Renal cortical epithelial cell (primary cell): ENCODE measurements at places on chromosomes 1 and 21. TPM values are rescaled to one million over a fixed set of nuclear protein-coding genes. Genes with fewer than 3 reads are reported as not detected.

DNA sequence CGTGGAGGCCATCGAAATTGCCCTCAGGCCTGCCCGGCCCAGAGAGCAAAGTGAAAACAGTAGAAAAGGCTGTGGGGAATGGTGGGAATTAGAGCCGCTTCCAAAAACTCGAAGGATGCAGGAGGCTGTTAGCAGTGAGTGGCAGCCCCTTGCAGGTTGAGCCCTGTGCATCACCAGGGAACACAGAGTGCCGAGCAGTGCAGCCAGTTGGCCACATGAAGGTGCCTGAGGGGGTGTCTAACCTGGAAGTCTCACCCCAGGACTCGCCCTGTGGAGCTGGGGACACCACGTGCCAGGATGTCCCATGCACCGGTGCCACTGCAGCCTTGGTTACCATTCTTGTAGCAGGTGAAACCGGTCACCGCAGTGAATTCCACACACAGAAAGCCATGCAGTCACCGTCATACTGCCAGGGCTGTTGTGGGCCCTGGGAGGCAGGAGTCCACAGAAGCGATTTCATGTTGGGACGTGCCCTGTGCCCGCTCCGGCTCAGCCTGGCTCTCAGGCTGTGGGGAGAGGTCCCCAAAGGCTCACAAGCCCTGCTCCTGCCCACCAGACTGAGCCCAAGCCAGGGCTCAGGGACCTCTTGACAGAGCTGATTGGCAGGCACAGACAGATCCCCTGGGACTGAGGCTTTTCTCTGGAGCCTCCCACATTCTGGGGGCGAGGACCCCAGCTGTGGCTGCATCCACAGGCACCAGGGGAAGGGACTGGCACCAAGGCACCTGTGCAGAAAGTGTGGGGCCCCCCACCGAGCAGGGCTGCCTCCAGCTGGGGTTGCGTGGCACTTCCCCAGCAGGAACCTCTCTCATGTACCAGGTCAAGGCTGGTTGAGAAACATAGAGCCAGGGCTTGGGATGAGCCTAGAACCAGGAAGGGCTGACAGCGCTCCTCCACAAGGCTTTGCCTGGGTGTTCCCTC lies 16.7 kb upstream of the ACTRT2 start:
- no peak for DNase-seq

- no peak for DNase-seq
Measured at GRCh38 chr1:37817481-37817880, 9.5 kb upstream of the YRDC start.

DNA sequence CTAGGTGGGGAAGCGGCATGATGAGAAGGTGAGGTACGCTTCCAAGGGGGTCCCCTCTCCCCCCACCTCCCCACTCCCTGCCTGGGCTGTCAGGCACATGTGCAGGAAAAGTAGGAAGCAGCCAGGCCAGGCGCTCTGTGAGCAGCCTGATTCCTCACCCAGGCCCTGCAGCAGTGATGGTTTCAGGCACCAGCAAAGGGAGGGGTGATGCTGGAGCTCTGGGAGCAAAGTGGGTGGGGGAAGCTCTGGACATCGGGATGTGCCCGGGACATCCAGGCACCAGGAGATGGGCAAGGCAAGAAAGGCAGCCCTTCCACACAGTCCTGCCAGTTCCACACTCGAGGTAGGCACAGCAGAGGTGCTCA lies 106.1 kb downstream of the CRYAA start:
- DNase-seq, result no peak

GRCh38 chr1:28885472-28885877 lies 28.9 kb upstream of the EPB41 start:
- DNase-seq, result no peak

- no peak for DNase-seq
Measured at GRCh38 chr1:68448365-68448764, 1.4 kb downstream of the RPE65 start.

- DNase-seq, result no peak
Measured at GRCh38 chr1:183550915-183551314, 39.3 kb downstream of the NCF2 start.

Gene SLC35F3
- total RNA-seq, result 2.7 and 8.3 TPM in 2 replicates

DNA sequence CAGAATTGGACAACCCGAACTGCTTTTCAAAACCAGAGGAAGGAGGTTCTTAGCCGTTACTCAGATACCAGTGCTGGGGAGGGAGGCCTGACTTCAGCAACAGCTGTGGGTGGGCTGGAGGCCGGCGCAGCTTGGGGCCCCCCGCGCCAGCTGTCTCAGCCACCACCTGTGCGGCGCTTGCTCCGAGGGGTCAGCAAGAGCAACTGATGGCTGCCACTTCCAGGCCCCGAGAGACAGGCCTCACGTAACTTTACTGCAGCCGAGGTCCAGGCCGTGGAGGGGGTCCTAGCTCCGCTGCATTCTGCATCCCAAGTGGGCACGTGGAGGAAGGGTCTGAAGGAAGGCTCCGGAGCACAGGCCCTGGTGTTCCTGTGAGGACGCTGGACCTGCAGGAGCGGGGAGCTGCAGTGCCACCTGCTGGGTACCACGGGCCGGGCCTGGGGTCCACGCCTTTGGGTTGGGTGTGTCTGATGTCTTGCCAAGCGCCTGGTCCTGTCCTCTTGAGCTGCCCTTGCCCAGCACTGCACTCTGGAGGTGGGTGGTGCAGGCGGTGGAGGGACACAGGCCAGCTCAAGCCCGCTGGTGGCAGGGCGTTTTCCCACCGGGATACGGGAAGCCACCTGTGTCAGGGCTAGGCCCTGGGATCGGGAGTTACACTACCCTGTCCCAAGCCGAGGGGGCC lies 9.8 kb downstream of the THAP3 start:
- no peak for DNase-seq
